ENCODE measurements at places on chromosomes 1 and 21.

DNA sequence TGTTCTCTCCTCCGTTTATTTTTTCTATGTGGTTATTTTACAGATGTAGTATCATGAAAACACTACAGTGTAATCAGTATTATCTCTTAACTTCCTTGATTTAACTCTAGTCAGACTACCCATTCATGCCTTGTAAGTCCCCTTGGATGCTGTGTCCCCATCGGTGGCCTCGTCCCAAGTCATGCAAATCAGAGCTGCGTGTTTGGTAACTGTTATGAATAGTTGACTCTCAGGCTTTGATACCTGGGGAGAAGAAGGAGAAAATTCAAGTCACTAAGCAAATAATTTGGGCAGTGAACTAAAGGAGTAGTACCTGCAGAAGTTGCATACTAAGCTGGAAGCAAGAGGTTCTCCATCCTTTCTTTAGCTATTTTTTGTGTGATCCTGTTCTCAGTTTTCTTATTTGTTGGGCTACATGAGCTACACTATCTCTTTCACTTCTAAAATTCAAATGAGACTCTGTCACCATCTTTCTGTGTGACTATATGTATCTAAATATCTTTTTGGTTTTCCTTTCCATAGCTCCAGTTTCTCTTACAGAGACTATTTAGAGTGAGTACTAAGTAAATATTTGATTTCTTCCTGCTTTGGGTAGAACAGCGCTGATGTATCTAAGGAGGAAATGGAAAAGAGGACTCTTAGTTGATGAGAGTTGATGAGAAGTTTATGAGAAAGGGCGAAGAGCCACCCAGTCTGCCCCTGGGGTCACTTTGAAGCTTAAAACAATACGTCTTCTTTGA lies 50.9 kb downstream of the VANGL2 start:
- no peak for DNase-seq

GRCh38 chr1:220681220-220681880 lies 8.8 kb upstream of the C1orf115 start:
- DNase-seq, result no peak

DNA sequence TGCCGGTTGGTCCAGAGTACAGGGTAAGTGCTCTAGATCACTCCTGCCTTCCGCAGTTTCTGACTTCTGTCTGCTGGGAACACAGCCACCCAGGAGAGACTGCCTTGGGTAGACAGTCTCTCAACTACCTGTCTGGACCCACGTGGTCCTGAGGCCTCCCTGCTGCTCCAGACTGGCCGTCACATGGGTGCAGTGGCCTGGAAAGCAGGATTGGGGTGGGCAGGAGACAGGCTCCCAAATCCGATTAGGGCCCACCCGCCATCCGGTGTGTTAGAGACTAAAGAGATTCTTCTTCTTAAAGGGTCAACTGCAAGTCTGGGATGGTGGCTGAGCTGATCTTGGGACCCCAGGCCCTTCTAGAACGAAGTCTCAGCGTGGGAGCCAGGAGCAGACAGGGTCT lies 105.5 kb downstream of the EBNA1BP2 start:
- DNase-seq, result no peak

- no peak for DNase-seq
Measured at GRCh38 chr1:26827106-26827604, 667 bp downstream of the ZDHHC18 start.

DNA sequence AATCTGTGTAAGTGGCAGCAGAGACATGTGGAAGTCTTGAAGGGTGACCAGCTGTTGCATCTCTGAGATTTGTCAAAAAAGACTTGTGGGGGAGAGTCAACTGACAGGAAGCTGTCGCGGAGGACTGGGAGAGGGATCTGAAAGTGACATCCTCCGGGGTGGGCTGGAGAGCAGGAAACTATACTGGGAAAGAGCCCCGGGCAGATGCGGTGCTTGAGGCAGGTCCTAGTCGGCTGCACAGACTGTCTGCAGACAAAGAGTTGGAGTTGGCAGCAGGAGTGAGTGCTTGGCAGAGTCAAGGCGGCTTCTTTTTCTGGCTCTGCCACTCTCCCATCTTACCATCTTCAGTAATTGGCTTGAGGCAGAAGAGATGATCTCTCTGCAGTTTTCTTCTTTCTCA lies 294.0 kb upstream of the C1orf87 start:
- DNase-seq, result no peak

- DNase-seq, result no peak
Measured at GRCh38 chr1:94272388-94272787, 35.0 kb upstream of the ARHGAP29 start.

DNA sequence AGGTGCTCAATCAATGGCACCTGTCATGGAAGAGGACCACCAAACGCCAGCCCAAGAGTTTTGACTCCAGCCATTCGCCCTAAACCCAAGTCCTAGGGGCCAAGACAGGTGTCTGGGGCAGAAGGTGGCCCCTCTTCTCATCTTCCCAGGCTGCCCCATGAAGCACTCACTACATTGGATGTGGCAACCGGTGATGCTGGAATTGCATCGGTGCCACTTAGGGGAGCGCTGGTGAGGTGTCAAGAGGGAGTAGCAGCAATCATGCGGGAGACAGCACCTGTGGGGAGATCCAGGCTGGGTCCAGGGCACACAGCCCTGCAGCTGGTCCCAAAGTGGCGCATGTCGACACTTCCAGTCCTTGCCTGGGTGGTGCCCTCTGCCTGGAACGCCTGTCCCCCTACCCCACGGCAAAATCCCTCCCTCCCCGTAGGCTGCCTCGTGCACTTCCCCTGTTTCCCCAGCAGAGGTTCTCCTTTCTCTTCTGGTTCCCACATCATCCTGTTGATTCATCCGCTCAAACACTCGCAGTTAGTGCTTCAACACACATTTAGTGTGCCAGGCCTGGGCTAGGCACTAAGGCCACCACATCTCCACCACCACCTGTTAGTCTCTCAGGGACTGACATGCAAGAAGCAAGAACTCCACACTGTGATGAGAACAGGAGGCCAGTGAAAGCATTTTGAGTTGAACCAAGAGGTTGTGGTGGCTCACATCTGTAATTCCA lies 18.5 kb downstream of the PLA2G2D start:
- no peak for DNase-seq

DNA sequence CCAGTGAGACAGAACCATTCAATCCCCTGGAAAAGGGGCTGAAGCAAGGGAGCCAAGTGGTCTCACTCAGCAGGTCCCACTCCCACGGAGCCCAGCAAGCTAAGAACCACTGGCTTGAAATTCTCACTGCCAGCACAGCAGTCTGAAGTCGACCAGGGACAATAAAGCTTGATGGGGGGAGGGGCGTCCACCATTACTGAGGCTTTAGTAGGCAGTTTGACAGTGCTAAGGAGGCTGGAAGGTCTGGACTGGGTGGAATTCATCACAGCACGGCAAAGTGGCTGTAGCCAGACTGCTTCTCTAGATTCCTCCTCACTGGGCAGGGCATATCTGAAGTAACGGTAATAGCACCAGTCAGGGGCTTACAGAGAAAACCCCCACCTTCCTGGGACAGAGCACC lies 105.4 kb upstream of the GORAB start:
- no peak for DNase-seq

- no peak for DNase-seq
Measured at GRCh38 chr21:26546446-26547097, 26.5 kb downstream of the CYYR1 start.

DNA sequence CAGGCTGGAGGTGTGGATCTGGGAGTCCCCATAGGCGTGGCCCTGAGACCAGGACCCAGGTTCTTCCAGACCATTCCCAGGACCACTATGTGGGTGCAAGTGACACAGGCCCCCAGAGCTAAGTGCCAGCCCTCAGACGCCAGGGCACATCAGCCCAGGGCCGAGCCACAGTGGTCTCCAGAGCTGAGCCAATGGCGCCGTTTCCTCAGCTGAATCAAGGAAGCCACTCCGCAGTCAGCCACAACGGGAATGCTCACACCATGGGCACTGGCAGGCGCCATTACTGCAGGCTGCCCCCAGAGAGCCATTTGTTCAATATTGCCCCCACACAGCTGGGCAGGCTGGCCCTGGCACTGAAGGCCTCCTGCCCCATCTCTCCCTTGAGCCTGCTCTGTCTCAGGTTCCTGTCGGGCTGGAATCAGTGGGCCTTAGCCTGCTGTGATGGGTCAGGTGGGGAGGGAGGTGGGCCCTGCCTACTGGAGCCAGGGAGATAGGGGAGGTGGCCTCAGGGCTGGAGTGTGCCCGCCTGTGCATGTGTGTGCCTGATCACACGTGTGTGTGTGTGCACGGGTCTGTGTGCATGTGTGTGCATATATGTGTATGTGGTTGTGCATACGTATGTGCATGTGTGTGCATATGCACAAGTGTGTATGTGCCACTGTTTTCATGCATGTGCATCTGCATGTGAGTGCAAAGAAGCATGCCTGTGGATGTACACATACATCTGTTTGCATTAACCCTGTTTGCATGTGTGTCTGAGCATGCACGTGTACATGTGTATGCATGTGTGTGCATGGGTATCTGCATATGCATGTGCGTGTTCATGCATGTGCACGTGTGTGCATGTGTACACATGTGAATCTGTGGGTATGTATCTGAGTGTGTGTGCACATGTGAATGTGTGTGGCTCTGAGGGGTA lies 6.1 kb downstream of the GJC2 start:
- no peak for DNase-seq

DNA sequence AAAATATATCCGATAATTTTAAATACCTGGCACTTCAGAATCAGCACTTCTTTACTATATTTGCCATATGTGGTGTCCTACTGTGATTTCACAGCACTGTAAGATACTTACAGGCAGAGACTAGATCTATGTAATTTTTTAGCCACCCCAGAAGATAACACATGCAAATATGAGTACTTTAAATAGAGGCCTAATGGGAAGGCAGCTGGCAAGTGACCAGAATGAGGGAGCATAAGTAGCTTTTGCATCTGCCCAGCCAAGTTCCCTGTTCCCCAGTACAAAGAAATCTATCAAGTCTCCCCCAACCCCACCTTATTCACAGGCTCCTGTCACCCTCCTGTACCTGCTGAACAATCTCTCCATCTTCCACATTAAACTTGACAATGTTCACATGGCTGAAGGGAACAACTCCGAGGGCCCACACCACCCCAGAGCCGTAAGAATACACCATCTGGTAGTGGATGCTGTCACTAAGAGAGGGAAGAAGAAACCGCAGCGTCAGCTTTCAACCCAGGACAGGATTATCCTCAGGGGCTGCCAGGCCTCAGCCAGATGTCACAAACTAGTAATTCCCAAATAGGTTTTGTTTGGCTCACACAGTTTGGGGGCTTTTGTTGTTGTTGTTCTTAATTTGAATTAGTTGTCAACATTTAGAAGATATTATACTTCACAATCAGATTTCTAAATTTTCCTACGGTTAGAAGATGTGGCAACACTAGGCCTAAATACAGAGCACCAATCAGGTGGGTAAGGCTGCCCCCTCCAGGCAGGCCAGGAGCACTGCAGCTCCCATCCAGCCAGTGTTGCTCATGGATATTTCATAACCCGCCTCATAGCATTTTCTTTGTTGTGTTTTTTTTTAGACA lies 10.4 kb downstream of the EMC1 start:
- DNase-seq, result no peak

DNA sequence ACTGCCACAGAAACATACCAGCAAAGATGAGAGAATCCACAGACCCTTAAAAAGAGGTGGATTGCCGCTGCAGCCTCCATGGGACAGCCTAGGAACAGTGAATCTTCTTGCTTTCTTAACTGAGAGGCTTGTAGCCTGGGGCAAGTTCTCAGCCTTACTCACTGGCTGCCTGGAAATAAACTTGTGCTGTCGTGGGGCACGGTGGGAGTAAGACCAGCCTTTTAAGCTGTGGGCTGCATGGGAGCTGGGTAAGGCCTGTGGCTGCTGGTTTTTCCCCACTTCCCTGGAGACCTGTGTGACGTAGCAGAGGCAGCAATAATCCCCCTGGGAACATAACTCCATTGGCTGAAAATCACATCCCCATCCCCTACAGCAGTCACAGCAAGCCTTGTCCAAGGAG lies 30.8 kb downstream of the CD2 start:
- DNase-seq, result no peak

DNA sequence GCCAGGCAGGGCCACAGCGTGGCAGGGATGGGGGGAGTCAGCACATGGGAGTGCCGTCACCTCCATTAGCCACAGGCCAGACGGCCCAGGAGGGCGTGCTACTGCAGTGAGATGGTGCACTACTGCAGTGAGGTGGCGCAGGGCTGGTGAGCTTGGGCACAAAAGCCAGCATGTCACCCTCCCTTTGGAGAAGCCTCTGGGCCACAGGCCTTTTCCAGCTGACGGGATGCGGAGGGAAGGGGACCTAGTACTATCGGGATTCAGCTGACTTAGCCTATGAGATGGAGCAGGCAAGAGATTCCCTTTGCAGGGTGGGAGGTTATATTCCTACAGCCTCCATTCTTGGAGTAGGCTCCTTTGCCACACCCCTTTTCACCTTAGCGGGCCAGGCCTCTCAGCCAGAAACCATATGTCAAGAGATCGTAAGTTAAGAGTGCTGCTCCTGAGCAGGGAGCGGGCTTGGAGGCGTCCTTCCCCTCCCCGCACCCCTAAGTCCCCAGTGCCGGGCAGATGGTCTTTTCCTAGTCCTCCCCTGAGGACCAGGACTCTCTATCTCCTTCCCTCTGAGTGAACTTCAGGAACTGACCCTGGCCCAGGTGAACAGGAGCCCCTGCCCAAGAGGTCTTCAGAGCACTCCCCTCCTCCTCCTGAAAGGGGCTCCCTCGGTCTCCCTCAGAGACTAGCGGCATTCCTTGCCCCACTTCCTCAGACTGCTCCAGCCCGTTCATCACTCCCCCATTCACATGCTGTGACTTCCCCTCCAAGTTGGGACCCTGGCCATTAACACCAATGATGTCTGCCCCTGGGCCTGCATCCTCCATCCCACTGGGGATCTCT lies 8.2 kb downstream of the NES start:
- no peak for DNase-seq

DNA sequence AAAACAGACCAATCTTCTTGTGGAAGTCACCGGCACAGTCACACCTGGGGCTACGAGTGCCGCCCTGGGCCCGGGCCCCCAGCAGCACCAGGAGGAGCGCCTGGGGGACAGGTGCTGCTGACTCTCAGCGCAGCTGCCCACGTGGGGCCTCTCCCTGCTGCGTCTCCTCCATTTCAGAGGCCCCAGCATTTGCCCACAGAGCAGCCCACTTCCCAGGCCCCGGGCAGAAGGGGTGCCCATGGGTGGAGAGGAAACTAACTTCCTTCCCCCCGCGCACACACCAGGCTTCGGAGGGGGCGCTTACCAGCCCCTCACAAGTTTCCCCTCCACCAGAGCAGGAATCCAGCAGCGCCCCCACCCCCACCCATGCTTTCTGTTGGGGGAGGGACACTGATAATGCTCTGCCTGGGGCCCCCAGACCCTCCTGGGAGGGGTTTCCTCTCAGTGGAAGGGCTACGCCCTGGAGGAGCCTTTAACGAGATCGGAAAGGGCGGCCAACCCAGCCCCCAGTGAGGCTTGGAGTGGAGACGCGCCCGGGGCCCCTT lies 440 bp downstream of the TNFRSF25 start:
- DNase-seq, result no peak

Data from AG04449 (cell line).